ENCODE measurements at places on chromosomes 13 and 19.

GRCh38 chr19:8116437-8117293 is 32.7 kb downstream of the FBN3 start:
- no peak for DNase-seq

DNA sequence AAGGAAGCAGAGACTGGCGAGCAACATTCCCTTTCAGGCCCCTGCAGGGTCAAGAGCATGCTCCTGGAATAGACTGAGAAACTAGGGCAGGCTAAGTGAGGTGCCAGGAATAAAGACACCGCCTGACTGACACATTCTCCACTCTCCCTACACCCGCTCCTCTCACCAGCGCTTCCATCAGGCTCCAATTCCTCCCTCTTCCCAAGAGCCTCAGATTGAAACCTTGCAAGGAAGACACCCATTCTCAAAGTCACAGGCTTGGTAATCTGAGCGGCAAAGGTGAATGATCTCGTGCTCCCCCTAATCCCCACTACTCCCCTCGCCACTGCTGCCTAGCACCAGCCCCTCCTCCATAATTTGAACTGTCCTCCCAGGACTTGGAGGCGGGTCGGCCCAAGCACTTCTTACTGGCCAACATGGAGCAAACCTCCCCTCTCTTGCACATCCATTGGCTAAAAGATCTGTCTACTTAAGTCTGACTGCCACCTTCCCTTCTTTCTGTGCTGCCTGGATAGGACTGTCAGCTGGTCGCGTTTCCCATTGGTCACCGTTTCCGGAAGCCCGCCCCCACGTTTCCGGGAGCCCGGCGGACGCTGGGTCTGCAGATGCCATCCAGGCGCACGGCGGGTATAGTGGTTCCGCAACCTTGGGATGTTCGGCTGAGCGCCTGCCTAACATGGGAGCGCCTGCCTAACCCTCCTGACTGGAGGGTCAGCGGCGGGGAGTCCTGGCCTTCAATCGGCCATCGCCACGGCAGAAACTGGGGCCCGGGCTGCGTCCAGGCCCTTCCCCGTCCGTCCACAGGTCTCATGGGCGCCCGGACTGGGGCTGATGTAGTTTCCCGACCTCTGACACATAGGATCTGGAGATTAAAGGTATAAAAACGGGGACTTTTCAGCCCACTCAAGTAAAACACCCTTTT is 33.6 kb downstream of the ZNF383 start:
- DNase-seq, result no peak

DNA sequence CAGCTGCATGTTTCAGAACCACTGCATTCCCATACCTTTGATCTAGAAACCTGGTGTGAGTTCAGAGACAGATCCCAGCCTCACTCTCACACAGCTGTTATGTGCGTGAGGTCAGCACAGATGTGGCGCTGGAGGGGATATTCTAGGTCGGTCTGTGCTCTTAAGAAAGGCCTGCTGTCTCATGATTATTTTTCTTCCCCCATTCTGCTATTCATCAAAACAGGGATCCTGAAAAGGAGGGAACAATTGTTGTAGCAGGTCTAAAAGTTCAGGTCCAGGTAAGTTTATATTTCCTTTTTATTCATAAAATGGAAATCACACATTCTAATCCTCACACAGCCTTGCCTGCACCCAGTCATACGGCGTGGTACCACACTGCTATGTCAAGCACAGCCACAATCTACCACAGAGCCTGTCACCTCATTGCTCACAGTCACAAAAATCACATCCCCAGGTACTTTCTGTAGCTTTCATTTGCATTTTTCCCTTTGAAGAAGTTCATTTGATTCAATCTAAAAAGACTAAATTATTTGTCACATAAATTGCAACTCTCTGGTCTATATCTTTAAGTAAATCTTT is 867 bp downstream of the ZNF546 start:
- no peak for DNase-seq

GRCh38 chr13:30623392-30623791 is 5.7 kb downstream of the USPL1 start:
- no peak for DNase-seq

DNA sequence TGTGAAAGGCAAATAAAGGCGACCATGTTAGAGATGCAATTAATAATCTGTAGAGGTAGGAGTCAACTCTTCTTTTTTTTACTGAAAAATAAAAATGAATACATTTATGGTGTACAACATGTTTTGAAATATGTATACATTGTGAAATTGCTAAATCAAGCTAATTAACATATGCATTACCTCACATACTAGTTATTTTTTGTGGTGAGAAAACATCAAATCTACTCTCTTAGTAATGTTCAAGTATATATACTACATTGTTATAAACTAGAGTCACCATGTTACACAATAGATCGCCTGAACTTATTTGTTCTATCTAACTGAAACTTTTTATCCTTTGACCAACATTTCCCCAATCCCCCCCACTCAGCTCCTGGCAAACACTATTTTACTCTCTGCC is 143.2 kb downstream of the POU4F1 start:
- no peak for DNase-seq

DNA sequence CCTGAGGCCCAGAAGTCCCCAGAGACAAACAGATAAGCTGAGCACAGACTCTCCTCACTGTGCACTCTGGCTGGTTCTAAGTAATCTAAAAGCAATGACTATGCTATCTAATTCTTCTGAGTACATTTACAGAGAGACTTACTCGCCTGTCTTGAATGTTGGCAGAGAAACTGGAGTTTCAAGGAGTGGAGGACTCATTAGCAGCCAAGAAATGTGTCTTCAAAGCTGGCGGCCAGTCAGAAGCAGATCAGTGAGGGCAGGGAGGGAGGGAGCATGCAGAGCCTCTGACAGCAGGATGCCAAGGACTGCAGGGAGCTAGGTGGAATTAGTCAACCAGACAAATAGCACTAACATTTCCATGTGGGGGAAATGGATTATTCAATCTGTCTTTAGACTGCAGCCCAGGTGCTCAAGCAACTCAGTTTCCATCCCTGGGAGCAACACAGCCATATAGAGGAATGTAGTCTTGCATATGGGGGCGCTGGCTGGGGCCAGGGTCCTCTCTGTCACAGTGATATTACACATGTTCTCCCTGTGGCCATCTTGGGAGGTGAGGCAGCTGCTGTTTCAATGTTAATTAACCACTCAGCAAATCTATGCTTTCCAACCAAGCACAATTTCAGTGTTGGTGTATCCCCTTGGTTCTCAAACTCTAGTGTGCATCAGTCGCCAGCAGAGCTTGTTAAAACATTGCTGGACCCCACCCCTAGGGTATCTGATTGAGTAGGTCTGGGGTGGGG is 97.9 kb downstream of the CCNA1 start:
- no peak for DNase-seq

DNA sequence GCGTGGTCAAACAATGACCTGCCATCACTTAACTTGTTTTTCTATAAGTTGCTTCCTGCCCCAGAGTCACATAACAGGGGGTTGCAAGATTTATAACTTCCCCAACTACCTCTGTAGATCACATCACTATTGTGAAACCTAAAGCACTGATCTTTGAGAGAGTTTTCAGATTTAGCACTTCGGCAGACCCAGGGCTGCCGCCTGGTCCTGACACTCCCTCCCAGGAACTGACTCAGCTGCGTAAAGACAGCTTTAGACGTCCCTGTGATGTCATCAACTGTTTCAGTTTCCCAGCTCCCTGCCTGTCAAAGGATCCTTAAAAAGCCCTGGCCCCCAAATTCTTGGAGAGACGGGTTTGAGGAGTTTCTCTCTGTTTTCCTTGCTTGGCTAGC is 33.3 kb downstream of the IGFL2 start:
- DNase-seq, result no peak

DNA sequence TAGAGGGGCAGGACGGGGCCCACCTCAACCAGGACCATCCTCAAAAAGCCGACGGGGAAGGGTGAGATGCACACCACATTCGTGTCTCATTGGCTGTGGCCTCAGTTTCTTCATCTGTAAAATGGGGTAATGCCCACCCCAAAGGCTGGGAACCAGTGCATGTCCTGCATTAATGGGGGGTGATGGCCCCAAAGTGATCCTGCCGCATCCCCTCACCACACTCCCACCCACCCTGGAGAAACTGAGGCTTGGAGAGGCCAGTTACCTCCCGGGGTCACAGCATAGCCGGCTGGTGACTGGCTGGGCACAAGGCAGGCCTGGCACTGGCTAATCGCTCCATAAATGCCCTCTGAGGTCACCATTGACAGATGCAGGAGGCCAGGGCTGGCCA is 640 bp upstream of the MIDN start:
- DNase-seq, result no peak

GRCh38 chr19:49356382-49356781 is 5.8 kb downstream of the TEAD2 start:
- DNase-seq, result no peak

DNA sequence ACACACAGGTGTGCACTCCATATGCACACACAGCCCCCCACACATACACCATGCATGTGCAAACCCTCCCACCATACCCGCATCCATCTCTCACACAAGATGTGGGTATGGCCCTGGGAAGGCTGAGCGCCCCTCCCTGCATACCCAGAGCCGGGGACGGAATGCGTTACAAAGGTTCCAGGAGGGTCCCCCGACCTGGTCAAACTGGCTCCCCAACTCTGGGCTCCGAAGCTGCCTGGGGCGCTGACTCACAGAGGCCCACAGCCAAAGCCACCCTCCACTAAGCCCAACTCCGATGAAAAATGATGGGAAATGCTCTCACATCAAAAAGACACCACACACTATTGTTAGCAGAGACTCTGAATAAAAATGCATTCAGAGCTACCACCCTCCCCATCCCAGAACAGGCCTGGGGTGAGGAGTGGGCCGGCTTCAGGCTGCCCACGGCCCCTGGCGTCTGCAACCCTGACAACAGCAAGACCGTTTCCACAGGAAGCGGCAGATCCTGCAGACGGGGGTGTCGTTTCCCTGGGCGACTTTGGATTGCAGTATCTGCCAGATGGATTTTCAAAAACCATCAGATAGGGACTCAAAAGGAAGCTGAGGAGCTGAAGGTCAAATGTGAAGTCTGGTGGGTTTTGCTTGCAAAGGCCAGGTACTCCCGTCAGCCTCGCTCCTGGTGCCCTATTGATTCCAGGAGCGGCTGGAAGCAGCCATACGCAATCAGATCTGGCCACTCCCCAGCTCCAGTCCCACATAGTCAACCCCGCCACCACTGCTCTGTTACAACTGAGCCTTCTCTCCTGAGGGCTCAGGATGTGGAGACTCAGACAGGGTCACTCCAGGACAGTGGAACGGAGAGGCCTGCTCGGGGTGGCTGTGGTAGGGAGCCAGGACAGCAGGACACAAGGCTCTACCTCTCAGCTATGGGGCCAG is 14.3 kb downstream of the PEPD start:
- DNase-seq, result no peak

GRCh38 chr13:34156841-34157365 is 339.0 kb downstream of the RFC3 start:
- peak; percentile 3 for DNase-seq

DNA sequence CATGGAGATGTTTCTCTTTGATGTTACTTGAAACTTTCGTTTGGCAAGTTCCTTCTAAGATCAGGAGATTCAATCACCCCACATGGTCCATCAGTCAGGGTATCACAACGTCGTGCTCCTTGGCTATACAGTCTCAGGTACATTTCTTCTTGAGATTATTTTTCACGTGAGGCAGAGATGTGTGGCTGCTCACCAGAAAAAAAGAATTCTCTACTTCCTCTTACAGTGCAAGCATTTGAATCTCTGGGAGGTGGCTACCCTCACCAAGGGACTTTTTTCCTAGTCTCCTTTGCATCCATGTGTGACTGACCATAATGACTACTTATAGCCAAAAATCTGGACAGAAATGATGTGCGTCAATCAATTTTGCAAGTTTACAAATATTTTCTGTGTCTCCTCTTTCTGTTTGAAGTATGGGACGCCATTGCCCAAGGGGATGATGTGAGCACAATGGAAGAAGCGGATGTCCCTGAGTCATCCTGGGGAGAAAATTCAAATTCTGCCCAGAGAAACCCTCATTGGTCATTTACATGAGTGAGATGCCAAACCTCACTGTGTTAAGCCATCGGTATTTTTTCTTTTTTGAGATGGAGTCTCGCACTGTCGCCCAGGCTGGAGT is 8.6 kb upstream of the LAIR2 start:
- no peak for DNase-seq

GRCh38 chr19:45409557-45409920 is 3.1 kb downstream of the POLR1G start:
- no peak for DNase-seq

DNA sequence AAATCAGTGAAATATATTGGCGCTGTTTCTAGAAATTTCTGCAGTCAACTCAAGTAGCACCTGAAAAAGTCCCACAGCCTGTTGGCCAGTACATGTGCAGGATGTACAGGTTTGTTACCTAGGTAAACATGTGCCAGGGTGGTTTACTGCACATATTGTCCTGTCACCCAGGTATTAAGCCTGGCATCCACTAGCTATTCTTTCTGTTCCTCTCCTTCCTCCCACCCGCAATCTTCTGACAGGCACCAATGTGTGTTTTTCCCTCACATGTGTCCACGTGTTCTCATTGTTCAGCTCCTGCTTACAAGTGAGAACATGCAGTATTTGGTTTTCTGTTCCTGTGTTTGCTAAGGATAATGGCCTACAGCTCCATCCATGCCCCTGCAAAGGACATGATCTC is 13.1 kb upstream of the SCEL start:
- DNase-seq, result no peak

- DNase-seq, result no peak
Observed at GRCh38 chr13:80923907-80924306, 583.0 kb upstream of the SPRY2 start.

DNA sequence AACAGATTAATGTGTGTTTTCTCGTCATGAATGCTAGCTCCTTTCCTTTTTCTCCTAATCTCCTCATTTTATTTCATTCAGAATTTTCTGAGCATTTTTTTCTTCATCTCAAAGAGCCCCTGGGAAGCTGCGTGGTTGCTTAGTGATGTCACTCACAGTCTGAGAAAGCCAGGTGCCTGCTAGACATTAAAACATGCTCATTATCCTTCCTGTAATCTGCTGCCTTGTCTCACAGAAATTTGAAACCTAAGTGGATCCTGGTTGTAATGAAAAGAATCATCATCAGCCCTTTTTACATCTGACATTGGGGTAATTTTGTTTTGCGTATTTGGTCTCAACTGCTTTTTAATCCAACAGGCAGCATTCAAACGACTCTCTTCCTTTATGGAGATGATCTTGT is 108.2 kb upstream of the RNF113B start:
- DNase-seq, result no peak

- no peak for DNase-seq
Observed at GRCh38 chr13:47069133-47069532, 172.3 kb upstream of the HTR2A start.

GRCh38 chr19:13748169-13748828 is 16.0 kb upstream of the MRI1 start:
- DNase-seq, result peak; percentile 18

Data from activated CD4-positive, alpha-beta T cell treated with anti-CD3 and anti-CD28 coated beads for 4 hours (primary cell).